Pons (tissue), 1 donor: ENCODE measurements at places on chromosomes 3 and 15.

DNA sequence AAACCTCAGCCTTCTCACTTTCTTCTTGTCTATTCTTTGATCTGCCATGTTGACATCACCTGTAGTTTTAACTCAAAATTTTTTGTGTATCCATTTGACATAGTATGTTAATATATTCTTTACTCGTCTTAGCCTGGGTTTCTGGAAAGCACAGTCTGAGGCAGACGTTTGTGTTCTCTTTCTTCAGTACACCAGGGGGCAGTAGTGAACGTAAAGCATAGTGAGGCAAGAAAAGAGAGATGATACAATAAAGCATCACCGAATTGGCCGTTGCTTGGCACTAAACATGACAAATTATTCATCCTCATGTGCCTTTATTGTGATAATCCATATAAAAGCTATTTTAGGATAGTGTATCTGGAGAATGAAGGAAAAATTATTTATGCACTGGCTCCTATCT, 141.0 kb upstream of the MYRIP start:
- peak; percentile 60 for DNase-seq

- no peak for DNase-seq
Observed at GRCh38 chr3:185457376-185457775, 41.5 kb downstream of the TMEM41A start.

DNA sequence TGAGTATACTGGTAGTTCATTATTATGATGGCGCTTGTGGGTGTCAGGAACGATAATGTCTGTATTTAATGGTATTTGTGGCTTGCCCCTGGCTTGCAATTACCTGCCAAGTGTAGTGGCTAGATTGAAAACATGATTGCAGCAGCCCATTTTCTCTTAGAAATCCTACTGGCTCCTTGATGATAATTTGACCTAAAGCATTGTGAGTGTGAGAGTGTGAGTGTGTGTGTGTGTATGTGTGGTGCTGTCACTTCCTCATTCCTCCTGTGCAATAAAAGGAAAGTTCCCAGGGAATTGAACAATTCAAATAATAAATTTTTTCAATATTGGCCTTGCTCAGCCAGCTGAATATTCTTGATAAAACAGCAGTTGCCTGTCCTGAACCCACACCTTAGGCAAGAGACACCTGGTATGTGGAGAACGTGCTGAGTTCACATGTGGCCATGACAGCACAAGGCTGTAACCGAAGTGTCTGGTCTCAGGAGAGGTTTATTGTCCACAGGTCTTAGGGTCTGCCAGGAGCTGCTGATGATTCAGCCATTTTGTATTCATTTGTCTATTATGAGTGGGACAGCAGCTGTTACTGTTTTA, 193.3 kb downstream of the CD47 start:
- DNase-seq: no peak

GRCh38 chr3:17602126-17602525, 140.3 kb downstream of the TBC1D5 start:
- DNase-seq: no peak

- no peak for DNase-seq
Observed at GRCh38 chr3:9776896-9777693, 7.3 kb upstream of the CAMK1 start.

DNA sequence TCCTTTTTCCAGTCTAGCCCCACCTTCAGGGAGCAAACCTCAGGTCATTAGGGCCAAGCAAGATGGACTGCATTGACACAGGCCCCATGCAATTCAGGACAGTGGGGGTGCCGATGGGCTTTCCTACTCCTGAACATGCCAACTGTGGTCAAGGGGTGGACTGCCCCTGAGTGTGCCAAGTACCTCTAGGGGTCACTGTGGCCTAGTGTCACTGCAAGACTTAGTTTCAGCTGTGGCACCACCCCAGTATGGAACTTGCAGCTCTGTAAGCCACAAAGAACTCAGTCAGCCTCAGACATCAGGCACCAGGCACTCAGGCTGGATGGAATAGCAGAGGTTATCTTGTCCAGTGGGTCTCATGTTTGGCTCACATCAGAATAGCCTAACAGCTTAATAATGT, 32.3 kb downstream of the EXOG start:
- DNase-seq: no peak

DNA sequence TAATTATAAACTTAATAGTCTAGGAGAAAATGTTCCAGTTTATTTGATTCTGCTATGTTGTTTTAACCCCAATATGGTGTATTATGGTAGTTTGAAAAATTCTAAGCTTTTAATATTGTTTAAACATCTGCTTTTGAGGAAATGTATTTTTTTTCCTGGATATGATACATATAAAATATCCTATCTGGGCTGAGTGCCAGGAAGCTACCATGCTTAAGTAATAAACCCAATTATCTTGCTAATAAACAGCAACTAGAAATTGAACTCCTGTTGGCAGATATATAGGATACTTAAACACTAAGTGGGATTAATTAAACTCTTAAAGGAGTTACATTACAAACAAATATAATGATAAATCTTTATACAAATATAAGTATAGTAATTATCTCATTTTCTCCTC, 293.7 kb upstream of the GRM7 start:
- DNase-seq: no peak

- DNase-seq: peak; percentile 63
Observed at GRCh38 chr3:183664913-183665381, 29.5 kb downstream of the KLHL24 start.

DNA sequence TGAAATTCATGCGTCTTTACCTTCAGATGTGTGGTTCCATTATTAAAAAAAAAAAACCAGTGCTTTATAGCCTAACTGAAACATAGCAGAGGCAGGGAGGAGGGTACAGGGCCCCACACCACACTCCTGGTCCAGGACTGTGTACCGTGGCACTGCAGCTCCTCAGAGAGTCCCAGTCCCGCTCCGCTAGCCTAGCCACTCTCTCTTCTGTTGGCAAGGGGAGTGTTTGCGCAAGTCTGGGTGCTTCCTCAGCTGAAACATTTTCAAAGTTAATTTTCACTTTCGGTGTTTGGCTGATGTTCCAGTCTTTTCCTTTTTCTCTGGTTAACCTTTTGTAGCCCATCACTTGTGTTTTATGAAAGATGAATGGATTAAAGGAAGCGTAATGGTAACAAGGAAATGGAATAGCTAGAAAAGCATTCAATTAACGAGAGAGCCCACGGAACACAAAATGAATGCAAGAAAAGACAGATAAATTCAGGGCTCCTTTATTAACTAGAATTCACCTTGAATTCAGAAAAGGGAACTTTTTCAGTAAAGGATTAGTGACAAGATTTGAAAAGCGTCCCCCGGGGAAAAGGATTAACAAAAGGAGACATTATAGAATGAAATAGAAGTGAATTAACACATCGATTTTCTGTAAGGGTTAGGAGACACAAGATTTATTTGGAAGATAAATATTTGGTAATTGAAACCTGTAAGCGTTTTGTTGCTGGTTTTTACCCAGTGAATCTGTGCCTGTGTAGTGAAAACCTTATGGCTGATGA, 177.0 kb downstream of the CACNA2D3 start:
- no peak for DNase-seq

GRCh38 chr15:73569361-73569760, 63.8 kb downstream of the NPTN start:
- DNase-seq: no peak

DNA sequence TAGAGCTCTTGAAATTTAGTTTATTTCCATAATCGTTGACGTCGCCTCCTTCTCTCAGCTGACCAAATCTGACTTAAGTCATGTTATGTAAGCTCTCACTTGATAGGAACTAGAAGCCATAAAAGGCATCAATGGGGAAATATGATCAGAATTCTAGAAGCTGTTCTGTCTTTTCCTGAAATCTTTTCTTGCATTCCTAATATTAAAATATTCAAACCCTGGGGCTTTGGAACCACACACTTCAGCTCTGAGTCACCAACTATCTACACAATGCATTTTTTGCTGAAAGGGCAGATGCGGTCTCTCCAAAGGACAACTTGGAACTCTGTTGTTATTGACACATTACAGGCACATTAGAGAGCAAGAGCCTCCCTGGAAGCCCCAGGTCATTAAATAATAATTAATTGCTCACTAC, 91.3 kb downstream of the LARS2 start:
- DNase-seq: no peak

GRCh38 chr15:66877477-66878271, 175.6 kb downstream of the SMAD6 start:
- no peak for DNase-seq

DNA sequence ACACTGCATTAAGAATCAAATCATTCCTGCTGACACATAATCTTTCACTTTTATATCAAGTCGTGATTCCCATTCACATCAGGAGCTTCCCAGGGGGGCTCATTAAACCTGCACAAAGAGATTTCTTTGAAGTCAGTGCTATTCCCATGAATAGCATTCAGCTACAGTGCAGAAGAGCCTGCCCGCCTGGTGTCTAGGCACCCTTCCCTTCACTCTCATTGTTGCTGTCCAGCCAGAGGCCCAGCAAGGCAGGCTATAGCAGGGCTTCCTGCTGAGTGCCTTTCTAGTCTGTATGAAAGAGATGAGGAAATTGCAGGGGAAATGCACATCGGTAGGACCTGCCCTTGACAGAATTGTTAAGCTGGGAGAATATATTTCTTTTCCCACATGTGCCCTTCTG, 4.5 kb upstream of the GJD2 start:
- no peak for DNase-seq

DNA sequence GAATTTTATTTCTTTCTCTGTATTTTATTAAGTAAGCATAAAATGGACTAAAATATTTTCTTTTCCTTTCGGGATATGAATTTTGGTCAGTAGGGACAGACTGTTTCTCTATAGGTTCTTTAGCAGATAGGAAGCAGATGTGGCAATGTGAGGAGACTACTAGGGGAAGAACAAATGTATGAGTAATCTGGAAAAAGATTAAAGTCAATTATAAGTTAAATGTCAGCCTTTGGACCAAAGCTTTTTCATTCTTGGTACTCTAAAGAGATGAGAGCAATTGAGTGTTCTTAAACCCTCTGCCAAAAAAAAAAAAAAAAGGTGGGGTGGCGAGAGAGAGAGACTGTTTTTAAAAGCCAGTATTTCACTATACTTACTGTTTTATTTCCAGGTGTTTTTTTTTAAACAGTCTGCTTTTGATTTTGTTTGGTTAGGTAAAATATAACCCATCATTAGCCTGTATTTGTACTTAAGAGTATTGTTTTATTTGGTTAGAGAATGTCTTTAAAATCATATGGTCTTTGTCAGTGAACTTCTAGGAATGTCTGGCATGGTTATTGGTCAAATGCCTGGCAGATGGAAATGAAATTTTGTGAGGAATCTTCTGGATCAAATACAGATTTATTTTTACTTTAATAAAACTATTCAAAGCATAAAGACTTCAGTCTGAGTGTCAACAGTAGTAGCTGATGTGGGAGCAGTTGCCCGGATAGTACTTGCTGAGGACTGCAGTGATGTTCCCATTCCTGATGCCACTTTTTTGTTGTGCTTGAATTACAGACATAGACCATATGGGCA, 63.8 kb downstream of the LRRC49 start:
- no peak for DNase-seq

GRCh38 chr15:80777826-80778620, 1.1 kb upstream of the CEMIP start:
- no peak for DNase-seq

DNA sequence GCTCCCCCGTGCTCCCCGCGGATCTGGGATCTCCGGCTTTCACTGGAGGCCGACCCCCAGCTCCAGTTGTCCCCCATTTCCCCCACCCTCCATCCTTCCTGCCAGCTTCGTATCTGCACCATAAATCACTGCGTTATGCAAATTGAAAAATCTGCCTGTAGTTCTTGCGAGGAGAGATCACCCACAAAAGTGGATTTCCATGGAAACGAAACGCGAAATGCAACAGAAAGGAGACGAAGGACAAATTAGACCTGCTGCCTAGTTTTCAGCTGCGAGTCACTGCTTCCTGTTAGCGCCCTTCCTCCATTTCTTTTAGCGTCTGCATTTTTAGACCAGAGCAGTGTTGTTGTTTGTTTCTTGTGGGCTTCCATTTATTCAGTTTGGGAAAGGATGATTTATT, 127.1 kb upstream of the ATP10A start:
- no peak for DNase-seq

DNA sequence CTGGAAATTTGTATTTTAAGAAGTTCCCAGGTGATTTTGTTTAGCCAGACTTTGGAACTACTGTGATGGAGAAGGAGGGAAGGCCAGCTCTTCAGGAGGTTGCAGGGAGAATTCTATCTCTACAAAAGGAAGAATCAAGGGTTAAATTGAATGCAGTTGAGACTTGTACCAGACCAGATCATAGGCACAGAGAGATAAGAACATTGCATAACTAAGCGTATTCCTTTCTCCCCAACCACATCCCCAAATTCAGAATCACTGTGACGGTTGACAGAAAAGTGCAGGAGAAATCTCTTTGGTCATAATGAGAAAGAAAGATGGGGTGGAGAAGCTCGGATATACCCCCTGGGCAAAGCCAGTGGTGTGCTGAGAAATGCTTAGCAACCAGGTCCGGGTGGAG, 7.2 kb downstream of the PLD1 start:
- no peak for DNase-seq

GRCh38 chr15:100601617-100602063, 344 bp downstream of the LINS1 start:
- DNase-seq: no peak

GRCh38 chr15:78103406-78104118, 11.2 kb downstream of the SH2D7 start:
- no peak for DNase-seq

DNA sequence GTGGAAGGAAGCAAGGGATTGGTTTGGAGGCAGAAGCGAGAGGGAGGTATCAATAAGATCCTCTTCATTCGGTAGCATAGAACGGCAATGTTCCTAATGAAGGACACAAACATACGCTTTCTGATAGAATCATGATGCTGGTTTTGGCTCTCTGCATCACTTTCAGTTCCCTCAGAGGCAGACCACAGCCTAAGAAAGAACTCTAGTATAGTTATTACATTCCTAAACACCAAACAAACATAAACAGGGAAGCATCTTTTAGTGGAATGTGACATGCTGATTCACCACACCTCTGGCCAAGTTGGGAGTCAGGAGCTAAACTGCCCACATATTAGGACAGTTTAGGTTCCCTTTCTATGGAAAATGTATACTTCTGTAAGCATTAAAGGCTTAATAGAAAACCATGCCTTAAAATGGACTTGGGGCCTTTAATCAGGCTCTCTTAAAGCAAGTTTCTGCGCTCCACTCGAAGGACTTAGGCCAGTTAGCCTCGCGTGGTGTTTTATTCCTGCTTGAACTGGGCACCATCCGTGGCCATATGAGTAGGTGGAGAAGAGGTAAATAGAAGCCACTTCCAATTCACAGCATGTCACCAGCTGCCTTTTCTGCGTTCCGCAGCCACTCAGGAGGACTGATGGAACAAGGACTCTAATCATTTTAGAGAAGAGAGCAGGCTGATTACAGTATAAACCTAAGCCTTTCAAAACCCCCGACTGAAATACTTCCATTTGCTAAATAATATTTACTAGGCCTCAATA, 53.7 kb downstream of the CD47 start:
- peak; percentile 41 for DNase-seq

GRCh38 chr15:100032358-100033085, 299.3 kb upstream of the LYSMD4 start:
- DNase-seq: peak; percentile 62
